Amygdala (tissue), 56 donors: ENCODE measurements at places on chromosomes 2 and 18.

DNA sequence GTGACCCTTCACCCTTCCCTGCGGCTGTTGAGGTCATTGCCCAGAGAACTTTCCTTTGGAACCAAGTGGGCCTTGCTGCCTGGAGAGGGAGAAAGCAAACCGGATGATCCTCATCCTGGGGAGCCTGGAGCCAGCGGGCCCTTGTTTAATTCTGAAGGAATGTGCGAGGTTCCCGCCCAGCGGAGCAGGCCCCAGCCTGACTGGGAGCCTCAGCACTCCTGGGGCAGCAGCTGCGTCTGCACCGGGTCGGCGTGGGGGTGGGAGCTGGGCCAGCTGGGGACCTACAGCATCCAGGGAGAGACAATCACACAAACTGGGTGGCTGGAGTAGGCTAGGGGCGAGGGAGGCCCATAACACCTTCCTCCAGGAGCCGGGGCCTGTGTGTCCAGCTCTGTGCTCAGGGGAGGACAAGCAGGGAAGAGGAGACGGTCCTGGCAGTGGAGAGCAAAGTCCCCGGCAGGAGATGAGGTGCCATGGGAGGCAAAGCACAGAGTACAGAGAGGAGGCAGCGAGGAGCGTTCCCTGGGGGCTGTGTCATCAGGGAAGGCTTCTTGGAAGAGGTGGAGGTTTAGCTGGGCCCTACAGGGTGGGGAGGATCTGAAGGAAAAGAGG lies 61.9 kb upstream of the HAAO start:
- DNase-seq, result no peak

- no peak for DNase-seq
Measured at GRCh38 chr2:1497122-1497611, 83.9 kb downstream of the TPO start.

GRCh38 chr2:74441690-74442482 lies at the start of gene RTKN:
Gene RTKN (minus strand): TSS chr2:74441937. CDS start chr2:74441816, 121 bp downstream.
- DNase-seq, result peak; percentile 60

GRCh38 chr2:141125432-141125831 lies 1005.4 kb downstream of the LRP1B start:
- no peak for DNase-seq

GRCh38 chr18:48547531-48547981 lies 8.7 kb downstream of the CTIF start:
- no peak for DNase-seq

DNA sequence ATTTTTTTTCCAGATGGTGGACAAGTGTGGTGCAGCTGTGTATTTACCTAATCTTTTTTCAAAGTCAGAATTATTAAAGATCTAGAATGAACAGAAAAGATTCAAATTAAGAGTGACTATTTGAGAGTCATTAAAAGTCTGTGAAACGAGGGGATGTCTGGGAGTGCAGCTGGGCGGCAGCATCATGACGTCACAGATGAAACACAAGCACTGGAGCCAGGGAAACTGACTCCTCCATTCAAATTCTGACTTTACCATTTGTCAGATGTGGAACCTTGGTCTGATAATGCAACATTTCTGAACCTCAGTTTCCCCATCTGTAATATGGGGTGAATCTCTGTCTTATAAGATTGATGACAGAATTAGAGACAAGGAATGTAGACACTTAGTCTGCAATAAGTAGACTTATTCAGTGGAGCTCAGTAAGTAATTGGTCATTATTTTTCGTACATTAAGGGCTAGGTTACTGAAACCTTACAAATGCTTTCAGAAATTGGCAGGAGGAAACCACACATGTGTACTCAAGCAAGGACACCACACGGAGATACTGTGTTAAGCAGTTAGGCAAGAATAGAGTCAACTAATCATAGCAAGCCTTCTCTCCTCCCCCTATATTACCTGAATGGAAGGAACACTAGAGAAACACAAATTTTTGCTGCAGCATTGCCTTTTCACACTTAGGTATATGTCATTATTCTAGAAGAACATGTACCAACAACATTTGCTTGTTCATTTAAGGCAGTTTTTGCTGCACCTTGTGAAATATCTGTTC lies 27.8 kb upstream of the CXXC1 start:
- DNase-seq, result no peak

- DNase-seq, result no peak
Measured at GRCh38 chr2:69693059-69693774, 48.7 kb upstream of the ANXA4 start.

DNA sequence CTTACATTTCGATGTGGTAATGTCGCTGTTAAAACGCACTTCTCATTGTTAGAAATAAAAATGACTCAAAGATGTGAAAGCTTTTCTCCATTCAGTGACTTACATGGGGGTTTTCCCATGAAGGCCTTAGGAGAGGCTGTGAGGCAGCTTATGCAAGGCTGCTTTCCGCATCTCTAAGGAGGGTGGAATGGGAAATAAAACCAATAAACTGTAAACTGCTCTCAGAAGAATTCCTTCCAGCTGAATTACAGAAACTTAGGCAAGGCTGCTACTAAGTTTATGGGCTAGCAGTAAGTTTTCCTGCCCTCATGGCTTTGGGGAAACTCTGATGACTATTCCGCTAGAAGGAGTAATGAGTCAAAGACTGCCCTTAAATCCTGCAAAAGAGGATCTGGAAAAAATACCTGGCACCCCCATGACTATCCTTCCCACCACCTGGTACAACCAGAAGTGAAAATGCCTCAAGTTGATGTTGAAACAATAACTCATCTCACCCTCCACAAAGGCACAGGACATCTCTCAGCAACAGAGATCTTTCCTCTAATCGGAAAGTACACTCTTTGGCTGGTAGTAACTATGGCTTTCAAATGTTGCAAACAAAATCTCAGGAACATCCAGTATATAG lies 97.7 kb upstream of the SMAD7 start:
- no peak for DNase-seq

DNA sequence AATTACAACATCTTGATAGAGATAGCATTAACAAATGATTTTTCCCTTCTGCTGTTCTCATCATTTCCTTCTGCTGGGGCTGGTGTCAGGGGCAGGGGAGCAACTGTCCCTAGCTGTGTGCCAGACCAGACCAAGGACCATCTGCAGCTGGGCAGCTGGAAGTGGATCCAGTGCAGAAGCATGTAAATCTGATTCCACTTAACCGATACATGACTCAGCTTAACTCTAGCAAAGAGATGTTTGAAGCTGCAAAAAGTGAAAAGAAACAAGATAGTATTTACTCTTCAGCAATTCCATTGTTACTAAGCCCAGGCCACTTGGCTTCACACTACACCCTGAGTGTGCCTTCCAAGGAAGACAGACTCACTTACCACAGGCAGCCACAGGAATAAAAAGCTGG lies 151.1 kb downstream of the GALNT1 start:
- DNase-seq, result no peak

- no peak for DNase-seq
Measured at GRCh38 chr2:241708879-241709278, 7.0 kb downstream of the ING5 start.

DNA sequence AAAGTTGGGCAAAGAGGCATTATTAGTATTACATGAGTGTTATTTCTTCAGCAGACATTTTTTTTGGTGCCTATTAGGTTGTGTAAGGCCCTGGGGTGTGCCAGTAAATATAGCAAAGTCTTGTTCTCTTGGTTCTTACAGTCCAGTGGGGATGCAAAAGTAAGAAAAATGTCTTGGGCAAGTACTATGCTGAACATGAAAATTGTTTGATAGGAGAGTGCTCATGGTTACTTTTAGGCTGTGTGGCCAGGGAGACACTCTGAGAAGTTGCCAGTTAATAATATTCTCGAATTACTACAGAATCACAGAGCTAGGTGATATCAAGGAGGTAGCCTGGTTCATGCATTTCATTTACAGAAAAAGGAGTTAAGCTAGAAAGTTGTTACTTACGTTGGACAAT lies 1.9 kb downstream of the AGFG1 start:
- no peak for DNase-seq

- no peak for DNase-seq
Measured at GRCh38 chr2:75246441-75247167, 47.3 kb upstream of the TACR1 start.

GRCh38 chr2:74779587-74780135 lies 54.3 kb upstream of the HK2 start:
- no peak for DNase-seq

- DNase-seq, result no peak
Measured at GRCh38 chr18:44946529-44947113, 265.9 kb downstream of the SETBP1 start.

DNA sequence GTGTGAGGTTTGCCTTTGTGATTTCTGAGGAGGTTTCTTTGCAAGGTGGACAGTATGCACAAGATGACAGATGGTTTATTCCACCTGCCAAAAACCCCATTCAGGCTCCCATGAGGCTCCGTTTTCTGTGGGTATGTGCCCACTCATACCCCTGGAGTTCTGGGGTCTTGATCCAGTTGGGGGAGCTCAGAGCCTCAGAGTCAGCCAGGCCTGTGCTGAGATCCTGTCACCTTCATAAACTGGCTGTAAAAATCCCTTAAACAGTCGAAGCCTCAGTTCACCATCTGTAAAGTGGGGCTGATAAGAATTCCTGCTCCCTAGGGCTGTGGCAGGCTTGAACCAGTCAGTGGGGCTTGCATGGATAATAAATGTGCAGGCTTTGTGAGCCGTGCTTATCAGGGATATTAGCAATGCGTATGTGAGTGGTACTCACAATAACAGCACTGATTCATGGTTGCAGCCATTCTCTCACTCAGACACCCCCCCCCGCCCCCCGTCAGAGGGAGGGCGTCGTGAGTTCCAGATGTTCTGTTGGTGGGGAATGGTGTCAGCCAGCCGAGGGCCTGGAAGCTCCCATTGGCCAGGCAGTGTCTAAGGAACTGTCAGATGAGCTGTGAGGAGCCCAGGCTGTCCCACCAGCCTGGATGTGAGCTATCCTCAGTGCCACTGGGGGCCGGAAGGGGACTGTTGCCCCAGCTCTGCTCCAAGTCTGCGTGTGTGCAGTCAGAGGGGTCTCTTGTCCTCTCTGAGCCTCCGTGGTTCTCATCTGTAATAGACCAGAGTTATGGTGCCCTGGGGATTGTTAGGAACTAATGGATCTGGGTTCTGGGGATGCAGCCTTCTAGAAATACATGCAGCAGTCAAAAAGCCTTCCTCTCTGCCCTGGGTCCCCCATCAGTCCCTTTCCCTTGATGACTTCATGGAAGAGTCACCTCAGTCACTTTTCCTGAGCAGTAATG lies 51.7 kb downstream of the KCNIP3 start:
- no peak for DNase-seq

- DNase-seq, result no peak
Measured at GRCh38 chr2:231117922-231118613, 6.8 kb downstream of the HTR2B start.

GRCh38 chr18:8757396-8757997 lies 52.1 kb downstream of the MTCL1 start:
- no peak for DNase-seq

- DNase-seq, result no peak
Measured at GRCh38 chr2:241053576-241054251, 48.4 kb downstream of the MTERF4 start.

DNA sequence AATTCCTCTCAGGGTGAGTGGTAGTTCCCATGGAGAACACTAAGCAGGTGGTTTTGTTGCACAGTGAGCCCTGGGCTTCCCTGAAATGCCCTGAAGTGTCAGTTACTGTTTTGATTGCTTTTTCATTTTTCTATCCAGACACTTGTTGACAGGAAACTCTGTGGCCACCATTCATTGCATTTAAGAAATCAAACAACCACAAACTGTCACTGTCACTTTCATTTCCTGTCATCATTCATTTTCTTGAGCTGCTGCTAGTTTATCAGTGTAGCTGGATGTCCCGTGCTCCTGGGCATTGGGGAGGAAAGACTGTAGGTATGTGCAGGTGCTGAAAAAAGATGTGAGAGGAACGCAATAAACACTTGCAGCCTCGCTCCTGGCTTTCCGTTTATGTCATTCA lies 891.6 kb upstream of the ZEB2 start:
- no peak for DNase-seq

DNA sequence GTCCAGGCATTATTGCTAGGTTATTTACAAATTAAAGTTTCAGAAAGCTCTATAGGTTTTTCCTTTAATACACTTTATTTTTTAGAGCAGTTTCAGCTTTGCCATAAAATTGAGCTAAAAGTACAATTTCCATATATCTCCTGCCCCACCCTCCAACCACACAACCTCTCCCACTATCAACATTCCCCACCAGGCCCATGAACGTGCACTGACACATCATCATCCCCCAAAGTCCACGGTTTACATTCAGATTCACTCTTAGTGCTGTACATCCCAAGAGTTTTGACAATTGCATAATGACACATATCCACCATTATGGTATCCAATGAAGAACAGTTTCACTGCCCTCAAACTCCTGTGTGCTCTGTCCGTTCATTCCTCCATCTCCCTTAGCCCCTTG lies 139.4 kb downstream of the NBAS start:
- no peak for DNase-seq

DNA sequence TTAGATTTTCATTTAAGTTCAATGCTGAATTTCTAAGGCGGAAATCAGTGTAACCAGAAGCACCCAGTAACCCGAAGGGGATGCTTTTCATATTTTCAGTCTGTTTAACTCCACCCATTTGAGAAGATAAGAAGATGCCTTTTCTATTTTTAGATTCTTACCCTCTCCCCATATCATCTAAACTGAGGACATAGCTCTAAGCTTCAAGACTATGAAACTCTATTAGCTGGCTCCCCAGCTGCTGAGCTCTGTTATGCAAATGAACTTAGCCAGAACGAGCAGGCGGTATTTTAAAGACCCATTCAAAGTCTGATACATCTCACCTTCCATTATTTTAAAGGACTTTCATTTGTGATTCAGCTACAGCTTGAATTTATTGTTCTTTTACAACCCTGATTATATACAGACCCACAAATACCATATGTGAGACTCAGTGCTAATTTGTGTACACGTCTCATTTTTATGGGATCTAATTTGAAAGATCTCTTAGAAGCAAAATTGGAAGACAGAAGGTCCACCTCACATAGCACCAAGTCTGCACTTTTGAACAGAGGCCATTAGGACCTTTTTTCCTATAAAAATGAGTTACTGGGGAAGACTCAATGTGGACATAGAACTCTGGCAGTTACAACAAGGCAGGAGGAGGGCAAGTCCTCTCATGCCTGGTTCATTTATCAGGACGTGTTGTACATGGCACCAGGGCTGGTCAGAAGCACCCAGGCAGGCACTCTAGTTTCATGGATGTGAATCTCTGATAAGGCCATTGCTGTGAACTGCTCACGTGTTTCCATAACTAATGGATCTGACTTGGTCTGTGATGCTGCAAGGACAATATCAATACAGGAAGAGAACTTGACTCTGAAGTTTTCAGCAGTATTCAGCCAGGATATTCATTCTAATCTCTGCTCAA lies 16.3 kb downstream of the CDC42EP3 start:
- DNase-seq, result no peak

DNA sequence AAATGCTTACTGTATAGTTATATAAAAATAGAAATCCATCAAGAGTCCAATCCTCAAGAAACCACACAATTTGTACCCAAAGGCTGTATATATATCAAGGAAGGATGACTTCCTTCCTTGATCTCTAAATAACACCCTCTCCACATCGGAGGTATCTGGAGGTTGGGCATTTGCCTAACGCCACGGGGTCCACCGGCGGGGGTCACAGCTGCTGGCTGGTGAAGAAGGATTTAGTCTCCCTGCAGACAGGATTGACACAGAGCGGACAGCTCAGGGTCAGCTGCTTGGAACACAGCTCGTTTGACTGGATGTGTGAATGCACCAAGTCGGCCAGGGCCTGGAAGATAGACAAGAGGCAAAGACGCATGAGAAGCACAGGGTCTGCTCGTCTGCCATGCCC lies 36.0 kb downstream of the FECH start:
- DNase-seq, result no peak
